Cardiac fibroblast (primary cell): ENCODE measurements at places on chromosomes 12 and 14.

GRCh38 chr14:21023817-21024584 lies 860 bp downstream of the NDRG2 start:
- DNase-seq, result no peak

- peak; percentile 3 for DNase-seq
Measured at GRCh38 chr12:48601013-48601756, 31.3 kb upstream of the LALBA start.

DNA sequence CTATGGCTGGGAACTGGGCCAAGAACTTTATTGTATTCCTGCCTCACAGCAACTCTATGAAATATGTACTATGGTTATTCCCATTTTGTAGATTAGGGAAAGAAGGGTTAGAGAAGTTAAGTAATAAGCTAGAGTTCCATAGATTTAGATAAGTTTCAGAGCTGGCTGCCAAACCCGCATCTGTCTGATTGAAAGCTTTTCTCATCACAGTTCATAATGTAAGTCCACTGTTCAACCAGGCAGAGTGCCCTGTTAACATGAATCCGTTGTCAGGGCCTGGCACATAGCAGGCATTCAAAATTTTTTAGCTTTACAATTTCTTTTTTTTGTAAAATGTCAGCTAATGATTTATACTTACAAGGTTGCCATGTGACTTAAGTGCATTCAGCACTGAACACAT lies 467.3 kb downstream of the NRXN3 start:
- no peak for DNase-seq

GRCh38 chr12:50765095-50765911 lies 1.4 kb downstream of the ATF1 start:
- peak; percentile 73 for DNase-seq

DNA sequence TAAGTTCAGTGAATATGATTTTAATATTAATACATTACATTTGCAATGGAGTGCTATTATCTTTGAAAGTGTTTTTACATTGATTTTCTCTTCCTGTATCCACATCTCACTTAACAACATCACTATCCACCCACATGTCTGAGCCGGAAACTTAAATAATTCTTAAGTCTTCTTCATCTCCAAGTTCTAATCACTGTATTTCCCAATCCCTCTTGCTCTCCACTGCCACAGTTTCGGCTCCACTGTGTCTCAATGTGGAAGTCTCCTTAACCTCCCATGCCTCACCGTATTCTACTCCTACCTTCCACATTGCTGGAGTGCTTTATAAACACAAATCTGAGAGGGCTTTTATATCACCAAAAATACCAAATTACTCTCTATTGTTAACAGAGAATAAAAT lies 25.3 kb downstream of the RTN1 start:
- no peak for DNase-seq

DNA sequence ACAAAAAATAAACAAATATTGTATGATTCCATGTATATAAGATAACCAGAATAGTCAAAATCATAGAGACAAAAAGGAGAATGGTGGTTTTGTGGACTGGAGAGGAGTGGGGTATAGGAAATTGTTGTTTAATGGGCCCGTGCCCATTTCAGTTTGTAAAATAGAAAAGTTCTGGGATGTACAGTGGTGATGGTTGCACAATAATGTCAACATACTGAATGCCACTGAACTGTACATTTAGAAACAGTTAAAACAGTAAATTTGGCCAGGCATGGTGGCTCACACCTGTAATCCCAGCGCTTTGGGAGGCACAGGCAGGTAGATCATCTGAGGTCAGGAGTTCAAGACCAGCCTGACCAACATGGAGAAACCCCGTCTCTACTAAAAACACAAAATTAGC lies 40.1 kb downstream of the NUMB start:
- DNase-seq, result no peak

- DNase-seq, result no peak
Measured at GRCh38 chr12:20486233-20486632, 117.9 kb downstream of the PDE3A start.

DNA sequence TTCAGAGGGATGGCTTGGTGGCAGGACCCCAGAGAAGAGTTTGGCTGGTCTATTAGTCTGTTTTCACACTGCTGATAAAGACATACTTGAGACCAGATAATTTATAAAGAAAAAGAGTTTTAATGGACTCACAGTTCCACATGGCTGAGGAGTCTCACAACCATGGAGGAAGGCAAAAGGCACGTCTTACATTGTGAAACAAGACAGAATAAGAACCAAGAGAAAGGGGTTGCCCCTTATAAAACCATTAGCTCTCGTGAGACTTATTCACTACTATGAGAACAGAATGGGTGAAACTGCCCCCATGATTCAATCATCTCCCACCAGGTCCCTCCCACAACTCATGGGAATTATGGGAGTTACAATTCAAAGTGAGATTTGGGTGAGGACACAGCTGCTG lies 78.5 kb upstream of the SSTR1 start:
- DNase-seq, result no peak

DNA sequence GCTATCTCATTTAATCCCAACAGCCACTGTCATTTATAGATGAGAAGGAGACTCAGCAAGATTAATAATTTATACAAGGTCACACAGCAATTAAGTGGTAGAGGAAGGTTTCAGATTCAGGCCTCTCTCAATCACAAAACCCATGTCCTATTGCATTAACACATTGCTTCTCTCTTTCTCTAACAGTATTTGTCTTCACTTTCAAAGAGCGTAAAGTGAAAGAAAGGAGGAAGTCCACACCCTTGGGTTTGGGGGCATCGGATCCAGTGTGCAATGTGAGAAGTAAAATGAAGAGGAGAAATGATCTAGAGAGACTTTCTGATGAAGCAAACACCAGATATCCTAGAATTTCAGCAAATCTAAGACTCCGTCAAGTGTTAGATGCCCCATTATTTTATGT lies 7.0 kb upstream of the VRK1 start:
- no peak for DNase-seq

- no peak for DNase-seq
Measured at GRCh38 chr12:53998110-53998899, 1.7 kb upstream of the HOXC9 start.

- DNase-seq, result no peak
Measured at GRCh38 chr14:102645746-102646440, 53.4 kb downstream of the RCOR1 start.

- DNase-seq, result peak; percentile 98
Measured at GRCh38 chr12:96445691-96446583, 43.4 kb upstream of the CFAP54 start.

- DNase-seq, result peak; percentile 86
Measured at GRCh38 chr14:56189307-56189706, 71.1 kb downstream of the PELI2 start.

DNA sequence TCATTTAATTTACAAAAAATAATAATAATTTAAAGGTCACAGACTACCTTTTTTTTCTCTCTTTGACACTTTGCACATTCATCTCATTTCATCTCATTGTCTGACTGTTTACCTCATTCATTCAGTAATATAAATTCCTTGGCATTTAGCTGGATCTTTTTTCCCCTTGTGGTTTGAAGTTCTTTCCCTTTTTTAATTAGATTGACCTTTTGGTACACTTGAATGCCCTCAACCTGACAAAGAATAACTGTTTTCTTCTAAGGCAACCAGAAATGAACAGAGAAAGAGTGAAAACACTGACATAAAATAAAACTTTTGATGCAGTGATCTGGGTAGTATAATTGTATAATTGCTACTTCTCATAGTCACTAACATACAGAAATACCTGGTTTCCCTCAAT lies 774.9 kb upstream of the NOVA1 start:
- no peak for DNase-seq

GRCh38 chr14:103646189-103646588 lies 17.2 kb downstream of the KLC1 start:
- no peak for DNase-seq
